ENCODE measurements at places on chromosomes 16 and 17.

DNA sequence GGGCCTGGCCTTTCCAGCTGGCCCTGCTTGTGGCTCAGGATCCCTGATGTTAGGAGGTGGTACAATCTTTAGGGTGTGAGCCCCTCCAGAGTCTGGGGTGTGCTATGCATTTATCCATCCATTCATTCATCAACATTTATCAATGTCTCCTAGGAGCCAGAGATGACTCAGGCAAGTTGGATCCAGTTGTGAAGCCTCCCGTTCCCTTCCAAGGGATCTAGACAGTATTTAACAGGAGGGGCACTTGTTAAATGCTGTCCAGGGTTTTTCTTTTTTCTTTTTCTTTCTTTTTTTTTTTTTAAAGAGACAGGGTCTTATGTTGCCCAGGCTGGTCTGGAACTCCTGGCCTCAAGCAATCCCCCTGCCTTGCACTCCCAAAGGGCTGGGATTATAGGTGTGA is 42.0 kb upstream of the SMPD3 start:
- no peak for DNase-seq

GRCh38 chr17:40283662-40284061 is 4.0 kb upstream of the CDC6 start:
- no peak for DNase-seq

DNA sequence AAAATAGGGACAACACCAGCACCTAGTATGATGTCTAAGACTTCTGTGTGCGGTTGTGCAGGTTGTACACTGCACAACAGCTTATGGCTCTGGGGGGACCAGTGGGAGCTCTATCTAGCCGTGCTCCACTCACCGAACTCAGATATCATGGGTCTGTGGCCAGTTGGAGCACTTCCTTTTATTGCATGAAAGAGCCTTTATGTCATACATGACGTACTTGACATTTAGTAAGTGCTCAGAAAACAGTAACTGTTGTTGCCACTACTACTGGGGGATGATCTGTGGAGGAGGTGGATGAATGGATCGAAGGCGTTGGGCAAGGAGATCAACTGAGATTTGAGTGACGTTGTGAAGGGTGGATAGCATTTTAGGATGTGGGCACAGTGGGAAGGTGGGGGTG is 368.8 kb downstream of the SNX29 start:
- no peak for DNase-seq

- DNase-seq, result no peak
These were observed 149.2 kb upstream of the TBX2 start for GRCh38 chr17:61250335-61250890.

DNA sequence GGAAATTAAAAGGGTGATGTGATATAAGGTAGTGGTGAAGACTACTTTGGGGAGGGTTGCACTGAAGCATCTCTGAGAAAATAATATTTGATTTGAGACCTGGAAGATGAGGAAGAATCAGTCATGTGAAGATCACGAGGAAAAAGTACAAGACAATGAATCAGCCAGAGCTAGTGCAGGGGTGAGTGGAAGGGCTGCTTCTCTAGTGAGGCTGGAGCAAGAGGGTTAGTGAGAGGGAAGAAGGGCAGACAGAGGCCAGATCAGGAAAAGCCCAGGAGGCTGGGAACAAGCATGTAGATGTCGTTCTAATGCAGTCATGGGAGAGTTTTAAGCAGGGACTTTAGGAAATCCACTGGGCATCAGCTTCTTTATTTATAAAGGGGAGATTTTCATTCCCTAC is 504.2 kb upstream of the SALL1 start:
- DNase-seq, result no peak

- DNase-seq, result no peak
These were observed 939 bp downstream of the CORO6 start for GRCh38 chr17:29621751-29622194.

- no peak for DNase-seq
These were observed 13.9 kb downstream of the BRD7 start for GRCh38 chr16:50354629-50355456.

DNA sequence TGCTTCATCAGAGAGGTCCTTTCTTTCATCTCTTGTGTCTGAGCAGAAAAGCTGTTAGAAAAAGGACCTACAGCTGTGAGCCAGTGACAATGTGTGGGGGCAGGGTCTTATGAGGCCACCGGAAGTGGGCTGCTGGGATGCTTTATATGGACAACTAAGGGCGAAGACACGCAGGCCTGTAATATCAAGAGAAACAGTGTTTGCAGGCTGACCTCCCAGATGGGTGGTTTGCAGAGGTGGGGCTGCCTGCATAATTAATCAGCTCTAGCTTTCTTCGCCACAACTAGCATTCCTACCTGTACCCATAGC is 30.4 kb upstream of the SALL1 start:
- DNase-seq, result no peak

GRCh38 chr16:85431431-85432124 is 181.5 kb upstream of the GSE1 start:
- no peak for DNase-seq

GRCh38 chr17:49482144-49482817 is 12.8 kb upstream of the NGFR start:
- no peak for DNase-seq

DNA sequence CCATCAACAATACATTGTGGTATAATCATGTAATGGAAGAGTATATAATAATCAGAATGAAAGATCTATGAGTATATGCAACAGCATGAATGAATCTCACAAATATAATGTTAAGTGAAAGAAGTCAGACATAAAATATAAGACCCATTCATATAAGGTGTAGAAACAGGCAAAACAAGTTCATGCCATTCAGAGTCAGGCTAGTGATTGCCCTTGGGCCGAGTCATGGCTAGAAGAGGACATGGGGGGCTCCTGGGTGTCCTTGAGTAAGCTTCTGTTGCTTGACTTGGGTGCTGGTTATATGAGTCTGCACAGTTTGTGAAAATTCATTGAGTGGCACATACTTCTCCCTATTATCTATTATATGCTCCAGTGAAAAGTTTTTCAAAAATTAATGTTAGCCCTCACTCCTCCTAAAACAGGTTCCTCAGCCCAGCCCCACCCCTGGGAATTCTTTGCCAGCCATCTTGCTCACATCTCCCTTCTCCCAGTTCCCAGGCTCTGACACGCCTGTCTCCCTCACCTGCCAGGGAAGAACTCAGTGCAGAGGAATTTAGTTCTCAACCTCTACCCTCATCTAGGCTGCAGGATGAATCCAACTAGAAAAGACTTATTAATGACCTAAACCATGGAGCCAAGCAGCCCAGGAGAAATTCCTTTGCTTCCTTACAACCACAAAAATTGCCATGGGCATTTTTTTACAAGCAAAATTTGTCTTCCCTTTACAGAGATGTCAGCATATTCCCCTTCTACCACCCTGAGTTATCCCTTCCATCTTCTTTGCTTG is 52.4 kb upstream of the NFAT5 start:
- DNase-seq, result no peak

DNA sequence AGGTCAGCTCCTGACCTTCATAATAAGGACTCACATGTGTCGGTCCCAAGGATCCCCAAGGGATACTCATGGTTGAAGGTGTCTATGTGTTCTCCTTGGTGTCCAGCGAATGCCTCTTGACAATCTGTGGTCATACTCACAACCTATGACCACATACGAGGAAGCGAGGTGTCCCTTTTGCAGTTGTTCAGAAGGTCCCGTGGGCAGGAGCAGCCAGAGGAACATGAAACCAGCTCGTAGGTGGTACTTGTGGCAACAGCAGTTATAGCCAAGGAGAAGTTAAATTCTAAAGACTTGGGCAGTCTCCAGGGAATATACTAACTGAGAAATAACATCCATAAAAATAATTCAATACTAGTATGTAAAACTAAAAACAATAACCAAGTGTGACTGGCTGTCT is 685.3 kb downstream of the WWOX start:
- DNase-seq, result no peak

- DNase-seq, result no peak
These were observed 24.0 kb upstream of the VPS4A start for GRCh38 chr16:69286941-69287713.

DNA sequence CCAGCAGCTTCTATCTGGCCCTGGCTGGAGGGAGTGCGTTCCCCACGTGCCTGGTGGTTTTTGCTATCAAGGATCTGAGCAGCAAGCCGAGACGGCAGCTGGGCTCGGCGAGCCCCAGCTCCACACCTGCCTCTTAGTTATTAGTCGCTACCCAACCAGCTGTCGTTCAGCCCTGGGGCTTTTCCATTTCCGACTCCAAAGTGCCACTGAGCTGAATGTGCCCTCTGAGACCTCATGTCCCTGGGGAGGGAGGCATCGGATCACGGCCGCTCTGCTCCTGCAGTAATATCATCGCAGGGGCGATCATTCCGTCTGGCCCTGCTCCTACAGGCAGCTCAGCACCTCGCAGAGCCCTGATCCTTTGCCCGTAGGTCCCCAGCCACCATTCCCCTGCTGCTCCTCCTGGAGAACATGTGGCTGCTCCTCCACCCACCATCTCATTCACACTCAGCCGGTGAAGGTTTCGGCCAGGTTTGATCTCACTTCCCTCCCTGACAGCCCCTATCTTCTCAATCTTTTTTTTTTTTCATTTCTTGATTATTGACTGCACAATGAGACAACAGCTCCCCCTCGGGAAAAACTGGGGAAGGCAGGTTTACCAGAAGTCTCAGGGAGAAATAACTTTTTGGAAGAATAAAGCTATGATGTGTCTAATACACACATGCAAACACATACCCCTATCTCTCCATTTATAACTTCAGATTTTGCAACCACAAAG is 86.7 kb downstream of the ZFHX3 start:
- no peak for DNase-seq

- peak; percentile 51 for DNase-seq
These were observed 56.0 kb downstream of the TNFRSF13B start for GRCh38 chr17:16915752-16916556.

- DNase-seq, result peak; percentile 41
These were observed 1.7 kb upstream of the PGAP6 start for GRCh38 chr16:383326-384051.

GRCh38 chr16:30113031-30113710 is at the start of gene GDPD3:
TSS of gene GDPD3 (minus strand) at chr16:30113537. CDS start at chr16:30113478, 59 bp downstream.
- DNase-seq, result no peak

DNA sequence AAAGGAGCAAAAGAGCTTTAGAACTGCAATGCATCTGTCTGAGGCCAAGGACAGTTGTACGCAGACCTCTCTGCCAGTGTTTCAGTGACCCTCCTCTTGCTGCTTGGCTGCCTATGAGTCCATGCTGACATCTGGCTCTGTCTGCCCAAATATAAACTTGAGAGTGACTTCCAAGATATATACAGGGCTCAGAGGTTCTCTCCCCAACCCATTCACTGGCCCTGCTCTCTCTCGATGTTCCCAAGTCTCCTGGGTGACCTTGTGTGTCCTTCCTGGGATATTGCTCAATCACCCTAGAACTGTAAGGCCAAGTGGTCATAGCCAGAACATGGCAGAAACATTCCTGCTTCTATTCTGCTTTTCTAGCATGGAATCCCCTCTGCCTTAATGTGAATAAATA is 716.3 kb downstream of the WWOX start:
- no peak for DNase-seq

GRCh38 chr16:22274916-22275315 is 22.3 kb upstream of the POLR3E start:
- no peak for DNase-seq

DNA sequence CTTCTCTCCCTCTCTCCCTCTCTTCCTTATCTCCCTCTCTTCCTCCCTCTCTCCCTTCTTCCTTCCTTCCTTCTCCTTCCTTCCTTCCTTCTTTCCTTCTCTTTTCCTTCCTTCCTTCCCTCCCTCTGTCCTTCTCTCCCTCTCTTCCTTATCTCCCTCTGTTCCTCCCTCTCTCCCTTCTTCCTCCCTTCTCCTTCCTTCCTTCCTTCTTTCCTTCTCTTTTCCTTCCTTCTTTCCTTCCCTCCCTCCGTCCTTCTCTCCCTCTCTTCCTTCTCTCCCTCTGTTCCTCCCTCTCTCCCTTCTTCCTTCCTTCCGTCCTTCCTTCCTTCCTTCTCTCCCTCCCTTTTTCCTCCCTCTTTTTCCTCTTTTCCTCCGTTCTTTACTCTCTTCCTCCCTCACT is 38.6 kb downstream of the HS3ST4 start:
- no peak for DNase-seq

DNA sequence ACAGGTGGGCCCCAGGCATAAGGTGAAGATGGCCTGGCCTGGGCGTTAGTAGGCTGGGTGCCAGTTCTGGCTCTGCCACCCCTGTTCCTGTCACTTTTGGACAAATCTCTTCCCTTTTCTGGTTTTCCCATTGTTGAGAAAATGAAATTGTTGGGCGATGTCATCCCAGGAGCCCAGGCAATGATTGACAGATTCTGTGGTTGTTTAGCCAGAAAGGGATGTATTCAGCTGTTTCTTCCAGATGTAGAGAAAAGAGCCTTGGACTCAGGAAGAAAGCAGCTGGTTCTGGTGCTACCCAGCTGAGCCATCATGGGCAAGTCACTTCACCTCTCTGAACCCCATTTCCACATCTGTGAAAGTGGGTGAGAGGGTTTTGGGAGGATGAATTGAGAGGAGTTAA is 60.1 kb upstream of the MRTFB start:
- no peak for DNase-seq

DNA sequence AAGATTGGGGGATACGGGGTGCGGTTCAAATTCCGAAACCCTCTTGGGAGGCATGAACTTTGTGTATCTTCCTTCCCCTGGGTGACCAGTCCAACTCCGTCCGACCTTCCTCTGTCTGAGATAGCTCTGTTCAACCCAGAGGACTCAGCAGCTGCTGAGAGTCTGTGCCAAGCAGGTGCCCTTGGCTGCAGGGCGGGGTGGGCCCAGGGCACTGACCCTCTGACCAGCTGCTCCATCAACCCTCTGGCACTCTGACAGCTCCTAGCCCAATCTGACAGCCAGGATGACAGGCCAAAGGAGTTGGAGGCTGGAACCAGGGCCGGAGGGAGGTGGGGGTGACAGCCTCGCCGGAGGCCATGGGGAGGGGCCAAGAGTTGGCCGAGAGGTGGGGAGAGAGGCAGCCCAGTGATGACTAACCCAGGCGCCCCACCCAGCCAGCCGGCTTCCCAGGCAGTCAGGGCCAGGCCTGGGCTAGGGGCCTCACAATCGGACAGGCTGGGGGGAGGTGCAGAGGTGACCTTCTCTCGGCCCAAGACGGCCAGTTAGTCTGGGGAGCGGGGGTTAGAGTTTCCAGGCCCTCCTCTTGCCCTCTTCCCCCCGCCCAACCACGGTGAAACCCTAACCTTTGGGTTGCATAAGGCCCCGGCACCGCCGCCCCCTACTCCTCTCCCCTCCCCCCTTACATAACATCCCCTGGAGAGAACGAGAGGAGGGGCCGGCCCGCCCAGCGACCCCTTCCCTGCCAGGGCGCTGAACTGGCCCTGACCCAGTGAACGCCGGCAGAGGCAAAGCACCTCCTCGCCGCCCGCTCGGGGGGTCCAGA is 5.0 kb upstream of the TLCD2 start:
- DNase-seq, result peak; percentile 74

DNA sequence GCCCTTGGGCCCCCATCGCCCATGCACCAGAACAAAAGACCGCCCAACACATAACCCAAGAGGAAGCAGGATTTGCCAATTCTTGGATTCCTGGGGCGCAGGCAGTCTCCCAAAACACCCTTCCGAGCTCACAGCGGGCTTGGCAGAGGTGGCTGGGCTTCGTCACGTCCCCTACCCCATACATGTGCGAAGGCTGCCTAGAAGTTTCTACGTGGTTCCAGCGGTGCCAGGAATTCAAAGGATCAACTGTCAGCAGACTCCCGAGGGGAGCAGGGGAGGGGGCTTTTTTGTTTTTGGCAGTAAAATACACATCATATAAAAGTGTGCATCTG is 80.8 kb upstream of the PLCG2 start:
- no peak for DNase-seq

All from activated CD4-positive, alpha-beta memory T cell treated with anti-CD3 and anti-CD28 coated beads, Interleukin-2, amount 10 ng/mL, durations not matched to agents 7 days and 5 days (primary cell).